ENCODE measurements at places on chromosomes 2 and 18.
A peak's percentile ranks its signal among the peaks of the same experiment; 100 is the strongest.

DNA sequence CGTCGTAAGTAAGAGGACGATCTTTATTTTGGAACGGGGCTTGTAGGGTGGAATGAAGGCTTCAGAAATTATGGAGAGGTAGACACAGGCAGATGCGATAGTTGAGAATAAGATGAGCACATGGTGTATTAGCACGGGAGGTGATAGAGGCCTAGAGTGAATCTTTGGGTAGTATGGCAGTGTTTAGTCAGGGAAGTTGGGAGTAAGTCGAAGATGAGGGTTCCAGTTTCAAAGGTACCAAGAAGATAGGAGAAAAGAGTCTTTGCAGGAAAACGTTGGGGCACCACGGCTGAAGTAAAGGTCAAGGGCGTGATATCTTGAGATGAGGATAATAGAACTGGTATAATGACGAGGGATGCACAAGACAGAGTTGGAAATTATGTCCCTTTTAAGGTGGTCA, 654 bp downstream of the PIK3C3 start:
- no peak for DNase-seq

DNA sequence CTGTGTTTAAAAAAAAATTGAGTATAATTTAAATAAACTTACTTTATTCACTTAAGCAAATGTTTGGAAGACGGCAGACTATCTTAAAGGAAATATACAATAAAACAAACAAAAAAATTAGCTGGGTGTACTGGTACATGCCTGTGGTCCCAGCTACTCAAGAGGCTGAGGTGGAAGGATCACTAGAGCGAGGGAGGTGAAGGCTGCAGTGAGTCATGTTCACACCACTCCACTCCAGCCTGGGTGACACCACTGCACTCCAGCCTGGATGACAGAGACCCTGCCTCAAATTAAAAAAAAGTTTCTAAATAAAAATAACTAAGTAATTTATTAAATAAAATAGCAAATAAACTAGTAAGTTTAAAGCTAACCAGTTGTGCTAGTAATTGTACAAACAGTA, 7.5 kb downstream of the PUM2 start:
- DNase-seq, result no peak

GRCh38 chr2:121338281-121338680, 53.3 kb upstream of the TFCP2L1 start:
- DNase-seq, result no peak

GRCh38 chr2:46431481-46432235, 47.7 kb upstream of the TMEM247 start:
- peak; percentile 33 for DNase-seq

- peak; percentile 4 for DNase-seq
Measured at GRCh38 chr2:14678761-14679160, 46.2 kb downstream of the LRATD1 start.

- no peak for DNase-seq
Measured at GRCh38 chr18:7940971-7941370, 373.9 kb downstream of the PTPRM start.

DNA sequence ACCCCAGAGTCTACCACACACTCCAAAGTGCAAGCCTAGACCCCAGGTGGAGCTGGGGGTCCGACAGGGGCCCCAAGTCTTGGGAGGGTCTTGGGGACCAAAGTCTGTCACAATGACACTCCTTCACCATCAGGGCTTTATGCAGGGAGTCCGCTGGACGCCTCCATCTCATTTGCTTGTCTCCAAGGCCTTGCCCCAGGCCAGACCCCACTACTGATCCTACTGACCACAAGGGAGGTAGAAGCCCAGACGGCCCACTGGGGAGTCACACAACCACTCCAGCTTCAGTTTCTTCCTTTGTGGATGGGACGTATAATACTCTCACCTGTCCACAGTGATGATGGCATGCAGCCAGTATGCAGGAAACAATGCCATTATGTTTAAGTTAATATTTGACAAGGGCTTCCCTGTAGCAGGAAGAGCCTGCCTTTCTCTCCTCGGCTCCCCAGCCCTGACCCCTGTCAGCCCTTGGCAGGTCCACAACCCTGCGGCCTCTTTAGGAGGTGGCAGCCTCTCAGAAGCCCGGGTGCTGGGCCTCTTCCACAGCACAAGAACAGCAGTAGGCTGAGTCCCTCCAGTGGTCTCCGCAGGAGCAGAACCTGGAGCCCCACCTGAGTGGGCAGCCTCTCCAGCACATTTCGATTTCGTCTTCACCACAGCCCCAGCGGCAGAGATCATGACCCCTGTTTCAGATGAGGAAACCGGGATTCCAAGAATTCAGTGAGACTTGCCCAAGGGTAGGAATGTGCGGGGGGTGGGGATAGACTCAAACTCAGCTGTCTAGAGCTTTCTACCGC, 6.5 kb downstream of the BIN1 start:
- no peak for DNase-seq

- peak; percentile 10 for DNase-seq
Measured at GRCh38 chr2:240021488-240022104, 3.5 kb downstream of the NDUFA10 start.

DNA sequence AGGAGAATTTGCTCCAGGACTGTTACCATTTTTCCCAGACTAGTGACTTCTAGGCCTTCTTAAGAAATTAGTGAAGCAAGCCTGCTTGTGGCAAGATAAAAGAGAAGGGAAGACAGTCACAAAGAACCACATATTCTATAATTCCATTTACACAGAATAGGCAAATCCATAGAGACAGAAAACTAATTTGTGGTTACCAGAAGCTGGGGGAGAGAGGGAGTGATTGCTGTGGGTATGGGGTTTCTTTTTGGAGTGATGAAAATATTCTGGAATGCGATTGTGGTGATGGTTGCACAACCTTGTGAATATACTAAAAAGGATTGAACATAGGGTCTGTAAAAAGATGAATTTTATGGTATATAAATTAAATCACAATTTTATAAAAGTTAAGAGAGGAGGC, 37.5 kb upstream of the SIX2 start:
- no peak for DNase-seq

DNA sequence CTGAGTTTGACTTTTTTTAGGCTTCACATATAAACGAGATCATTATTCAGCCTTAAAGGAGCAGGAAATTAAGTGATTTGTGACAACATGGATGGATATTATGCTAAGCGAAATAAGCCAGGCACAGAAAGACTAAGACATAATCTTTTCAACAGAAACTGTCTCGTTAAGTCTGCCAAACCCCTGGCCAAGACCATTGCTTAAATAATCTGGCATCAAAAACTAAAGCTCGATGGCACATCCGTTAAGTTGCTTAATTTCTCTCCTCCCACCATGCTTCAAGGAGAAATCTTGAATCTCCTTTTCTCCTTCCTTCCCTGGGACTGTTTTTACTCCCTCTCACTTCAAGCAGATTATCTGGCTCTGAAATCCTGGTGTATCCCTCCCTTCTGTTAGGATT, 140.3 kb downstream of the GALNT14 start:
- DNase-seq, result no peak
